Stimulated activated CD4-positive, alpha-beta T cell treated with anti-CD3 and anti-CD28 coated beads, Interleukin-15, amount 100 ng/mL, for 24 hours (primary cell): ENCODE measurements at places on chromosomes 16 and 17.

DNA sequence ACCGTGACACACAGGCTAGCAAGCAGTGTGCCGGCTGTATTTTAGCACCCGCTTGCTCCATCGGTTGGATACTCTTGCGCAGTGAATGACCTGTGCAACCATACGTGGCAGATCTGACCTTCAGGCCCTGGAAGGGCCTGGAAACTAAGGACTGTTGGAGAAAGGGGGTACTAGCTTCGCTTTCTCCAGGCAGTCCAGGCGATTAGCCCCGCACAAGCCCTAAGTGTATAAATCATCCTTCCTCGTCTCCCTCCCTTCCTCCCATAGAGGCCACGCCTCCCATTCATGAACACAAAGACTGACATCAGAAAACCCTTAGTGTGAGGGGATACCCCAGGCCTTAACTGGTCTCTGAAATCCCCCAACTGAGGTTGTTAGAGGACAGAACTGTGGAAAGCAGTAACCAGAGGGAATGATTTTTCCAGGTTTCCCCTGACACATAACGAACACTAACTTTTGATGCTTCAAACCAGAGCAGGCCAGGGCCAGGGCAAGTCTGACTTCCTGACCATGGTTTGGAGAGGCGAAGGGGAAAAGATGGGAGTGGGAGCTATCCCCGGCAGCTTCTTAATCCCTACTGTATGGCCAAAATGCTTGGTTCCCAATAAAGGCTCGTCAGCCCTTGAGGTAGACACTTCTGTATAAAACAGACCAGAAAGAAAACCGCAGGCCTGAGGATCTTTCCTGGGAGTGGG lies 1.4 kb upstream of the DYNLL2 start:
- DNase-seq: no peak

GRCh38 chr17:9051561-9051960 lies 30.3 kb downstream of the NTN1 start:
- no peak for DNase-seq

GRCh38 chr16:17283016-17283415 lies 187.7 kb downstream of the XYLT1 start:
- DNase-seq: no peak

DNA sequence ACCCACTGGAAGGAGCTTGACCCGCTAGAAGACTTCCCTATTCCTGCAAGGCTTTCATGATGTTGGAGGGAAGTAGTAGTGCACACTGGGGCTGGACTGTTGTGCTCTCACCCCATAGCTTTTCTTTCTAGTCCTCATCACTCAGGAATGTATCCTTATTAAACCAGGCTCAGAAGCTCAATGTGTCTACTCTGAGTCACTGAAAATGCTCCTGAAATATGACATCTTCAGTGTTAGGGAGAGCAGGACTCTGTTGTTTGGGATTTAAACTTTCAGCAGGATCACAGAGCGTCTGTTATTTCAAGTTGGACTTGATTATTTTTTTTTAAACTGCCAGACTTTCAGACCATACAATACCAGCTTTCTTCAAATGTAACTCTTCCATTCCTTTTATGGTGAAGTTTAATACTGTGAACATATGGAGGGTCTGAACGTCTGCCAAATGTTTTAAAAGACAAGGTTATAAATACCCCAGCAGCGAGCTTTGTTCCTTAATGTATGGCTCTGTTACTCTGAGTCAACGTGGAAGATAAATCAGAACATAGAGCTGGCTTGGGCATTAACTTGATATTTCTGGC lies 257.5 kb downstream of the CDH11 start:
- DNase-seq: no peak

GRCh38 chr17:75724016-75725003 lies 3.1 kb downstream of the ITGB4 start:
- DNase-seq: no peak

DNA sequence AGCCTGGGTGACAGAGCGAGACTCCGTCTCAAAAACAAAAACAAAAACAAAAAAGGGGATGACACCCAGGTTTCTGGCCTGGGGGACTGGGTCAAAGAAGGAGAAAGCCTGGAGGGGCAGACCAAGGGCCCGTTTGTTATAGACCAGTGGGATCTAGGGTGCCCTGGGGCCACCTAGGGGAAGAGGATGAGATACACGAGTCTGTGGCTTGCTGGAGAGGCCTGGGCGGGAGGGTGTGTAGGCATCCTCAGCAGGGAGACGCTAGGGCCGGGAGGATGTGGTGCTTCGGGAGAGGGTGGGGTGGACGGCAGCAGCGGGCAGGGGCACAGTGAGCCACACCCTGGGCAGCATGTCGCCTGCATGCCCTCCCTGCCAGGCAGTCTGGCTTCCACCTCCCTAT lies 17.1 kb upstream of the CRK start:
- no peak for DNase-seq

- no peak for DNase-seq
These were observed 94.2 kb upstream of the LHX1 start for GRCh38 chr17:36842963-36843558.
